ENCODE measurements at places on chromosomes 1 and 21.

GRCh38 chr21:35226968-35227744 is 178.1 kb upstream of the RUNX1 start:
- no peak for DNase-seq

DNA sequence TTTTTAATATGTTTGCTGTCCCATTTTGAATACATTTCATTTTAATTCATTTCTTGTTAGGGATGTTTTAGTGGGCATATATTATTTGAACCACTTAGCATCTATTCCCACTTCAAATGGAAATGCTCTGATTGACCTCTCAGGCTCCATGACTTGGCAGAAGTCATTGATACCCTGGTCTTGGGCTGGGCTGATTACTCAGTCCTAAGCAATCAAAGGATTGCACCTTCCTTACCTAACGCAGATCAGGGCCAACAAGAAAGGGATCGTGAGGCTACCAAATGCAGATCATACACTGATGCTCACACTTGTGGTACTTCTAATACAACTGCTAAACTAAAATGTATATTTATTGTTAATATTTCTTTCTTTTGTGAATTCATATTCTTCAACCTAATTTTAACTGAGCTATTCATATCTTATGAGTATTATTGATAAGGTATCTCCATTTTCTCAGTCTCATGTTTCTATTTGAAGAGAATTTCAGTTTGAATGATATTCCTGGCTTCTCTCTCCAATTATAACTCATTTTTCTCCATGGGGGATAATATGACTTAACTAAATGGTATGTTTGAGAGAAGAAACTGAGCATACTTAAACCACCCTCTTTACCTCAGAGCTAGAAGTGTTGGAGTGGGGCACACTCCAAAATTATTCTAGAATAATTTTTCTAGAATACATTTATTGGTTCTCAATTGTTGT is 615.5 kb upstream of the ADAMTS5 start:
- DNase-seq = no peak

DNA sequence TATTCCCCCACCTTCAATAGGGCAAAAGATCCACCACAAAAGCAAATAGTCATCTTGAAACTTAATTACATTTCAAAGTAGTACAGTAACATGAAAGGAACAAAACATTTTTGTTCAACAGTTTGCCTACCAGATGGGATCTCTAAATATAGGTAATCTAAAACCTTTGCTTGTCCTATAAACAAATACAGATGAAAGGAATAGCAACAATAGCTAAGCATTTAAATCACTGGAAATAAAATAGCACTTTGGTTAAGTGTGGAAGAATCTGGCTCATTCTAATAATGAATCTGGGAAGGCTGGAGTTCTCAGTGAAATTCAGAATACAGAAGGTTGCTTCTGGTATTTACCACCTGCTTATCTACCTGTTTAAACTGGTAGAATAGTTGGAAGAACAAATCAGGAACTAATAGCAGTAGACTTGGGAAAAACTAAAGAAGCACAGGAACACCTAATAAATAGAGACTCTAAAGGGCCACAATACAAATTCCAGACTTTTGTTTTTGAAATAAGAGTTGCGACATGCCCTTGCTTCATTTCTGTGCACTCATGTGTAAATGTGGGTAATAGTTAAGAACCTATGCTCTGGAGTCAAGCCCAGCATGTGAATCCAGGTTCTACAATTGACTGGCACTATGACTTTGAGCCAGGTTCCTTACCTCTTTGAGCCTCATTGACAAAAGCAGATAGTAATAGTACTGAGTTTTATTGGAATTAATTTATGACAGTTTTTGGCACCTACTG is 2.3 kb upstream of the LYPLAL1 start:
- no peak for DNase-seq

DNA sequence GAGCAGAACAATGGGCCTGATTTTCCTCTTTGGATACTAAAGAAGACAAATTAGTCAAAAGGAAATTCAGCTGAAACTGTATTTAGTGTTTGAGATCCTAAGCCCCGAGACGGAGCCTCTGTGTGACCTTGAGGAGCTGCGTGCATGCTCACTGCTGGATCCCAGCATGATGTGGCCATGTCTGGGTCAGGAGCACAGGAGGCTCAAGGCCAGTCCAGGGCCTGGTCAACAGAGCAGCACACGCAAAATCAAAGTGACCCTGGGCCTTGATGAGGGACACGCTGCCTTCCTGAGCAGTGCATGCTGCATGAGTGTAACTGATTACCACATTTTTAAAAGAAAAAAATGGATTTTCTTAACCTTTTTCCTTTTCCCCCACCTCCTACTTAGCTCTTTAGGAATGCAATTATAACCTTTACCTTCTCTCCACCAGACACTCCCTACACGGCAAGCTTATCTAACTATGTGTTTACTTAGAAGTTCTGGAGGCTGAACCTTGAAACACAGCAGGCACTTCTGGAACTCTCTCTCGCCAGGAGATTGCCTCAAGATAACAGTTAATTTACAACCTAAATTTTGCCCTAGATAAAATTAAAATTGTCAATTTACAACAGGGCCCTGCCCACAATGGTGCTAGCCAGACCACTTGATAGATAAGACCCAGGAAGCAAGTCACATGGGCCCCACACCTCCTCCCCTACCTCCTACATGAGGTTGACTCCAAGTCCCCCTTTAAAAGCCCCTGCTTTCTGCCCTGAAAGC is 144.6 kb downstream of the LRIG2 start:
- DNase-seq = no peak

GRCh38 chr1:89087241-89087640 is 22.2 kb upstream of the GBP1 start:
- no peak for DNase-seq

- no peak for DNase-seq
These were observed 74.3 kb upstream of the VANGL1 start for GRCh38 chr1:115567431-115567830.

- DNase-seq = no peak
These were observed 27.0 kb upstream of the PPP1R15B start for GRCh38 chr1:204438628-204439027.

DNA sequence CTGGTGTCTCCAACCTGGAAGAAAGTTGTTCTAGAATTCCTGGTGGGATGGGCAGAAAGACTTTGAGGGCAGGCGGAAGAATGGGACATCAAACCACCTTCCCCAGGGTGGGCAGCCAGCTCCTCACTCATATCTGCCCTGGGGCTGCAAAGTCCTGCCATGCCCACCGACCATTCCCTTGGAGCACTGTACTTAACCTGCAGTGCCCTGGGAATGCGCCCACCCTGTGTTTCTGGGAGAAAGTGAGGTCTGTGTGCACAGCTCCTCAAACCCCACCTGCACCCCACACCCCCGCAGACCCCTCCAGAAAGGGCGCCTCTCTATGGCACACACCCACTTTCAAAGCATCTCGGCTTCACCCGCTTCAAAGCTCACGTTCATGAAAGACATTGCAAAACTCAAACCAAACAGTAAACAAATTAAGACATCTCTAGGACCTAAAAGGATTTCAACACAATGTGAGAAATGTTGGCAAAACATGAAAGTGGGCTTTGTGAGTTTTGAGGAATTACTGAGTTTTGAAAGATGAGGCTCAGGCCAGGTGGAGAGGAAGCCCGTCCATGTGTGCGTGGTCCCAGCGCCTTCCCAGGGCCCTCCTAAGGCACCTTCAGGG is 25.1 kb downstream of the KRTAP10-1 start:
- DNase-seq = no peak

DNA sequence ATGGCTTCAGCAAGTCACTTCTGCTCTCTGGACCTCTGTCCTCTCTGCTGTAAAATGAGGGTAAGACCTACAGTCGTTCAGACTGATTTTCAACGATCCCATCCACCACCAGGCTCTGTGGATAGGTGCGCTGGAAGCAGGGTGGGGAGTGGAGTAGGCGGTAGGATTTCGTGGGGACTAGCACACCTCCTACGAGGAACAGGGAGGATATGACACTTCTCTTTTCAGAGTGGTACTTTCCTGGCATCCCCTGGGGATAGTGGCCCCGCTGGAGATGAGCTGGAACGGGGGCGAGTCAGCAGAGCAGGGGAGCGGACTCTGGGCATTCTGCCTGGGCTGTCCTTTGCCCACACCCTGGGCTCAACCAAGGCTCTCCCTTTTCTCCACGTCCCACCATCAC is 17.7 kb downstream of the ETNK2 start:
- DNase-seq = no peak

All from activated T-helper 9 cell treated with anti-CD3 and anti-CD28 coated beads, Interleukin-2, amount 50 U/mL, for 16 hours (primary cell).